ACHN (cell line): ENCODE measurements at places on chromosomes 4 and X.

DNA sequence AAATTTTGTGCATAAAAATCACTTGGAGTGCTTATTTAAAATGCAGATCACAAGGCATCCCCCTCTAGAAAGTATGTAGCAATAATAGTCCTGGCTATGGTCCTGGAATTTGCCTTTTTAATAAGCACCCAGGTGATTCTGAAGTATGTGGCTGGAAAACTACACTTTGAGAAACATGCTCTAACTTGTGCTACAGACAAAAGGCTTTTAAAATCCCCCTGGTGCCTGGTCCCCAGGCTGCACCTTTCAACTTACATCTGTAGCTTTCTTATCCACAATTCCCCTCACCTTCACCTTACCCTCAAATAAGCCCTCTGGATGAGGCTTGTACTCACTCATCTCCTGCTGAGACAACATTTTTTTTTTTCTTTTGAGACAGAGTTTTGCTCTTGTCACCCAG lies 21.1 kb downstream of the ART3 start:
- no peak for DNase-seq

GRCh38 chr4:148091896-148092295 lies 350.3 kb downstream of the NR3C2 start:
- no peak for DNase-seq

GRCh38 chrX:118383120-118383519 lies 37.2 kb downstream of the WDR44 start:
- DNase-seq, result peak; percentile 0

- DNase-seq, result no peak
These were observed 6.7 kb downstream of the BBS12 start for GRCh38 chr4:122739174-122739573.
